ENCODE measurements at places on chromosomes 6 and 20.

GRCh38 chr6:3796719-3797041 lies 45.2 kb upstream of the PXDC1 start:
- H3K27ac ChIP-seq: peak overlapping the region; percentile 70
- H3K36me3 ChIP-seq: no peaks in the 10 kb centered on the region
- peaks cover 37% of the 10 kb centered on the region for H3K4me1 ChIP-seq
- no peak overlapping the region for H3K4me3 ChIP-seq
- no peaks in the 10 kb centered on the region for H3K27me3 ChIP-seq

DNA sequence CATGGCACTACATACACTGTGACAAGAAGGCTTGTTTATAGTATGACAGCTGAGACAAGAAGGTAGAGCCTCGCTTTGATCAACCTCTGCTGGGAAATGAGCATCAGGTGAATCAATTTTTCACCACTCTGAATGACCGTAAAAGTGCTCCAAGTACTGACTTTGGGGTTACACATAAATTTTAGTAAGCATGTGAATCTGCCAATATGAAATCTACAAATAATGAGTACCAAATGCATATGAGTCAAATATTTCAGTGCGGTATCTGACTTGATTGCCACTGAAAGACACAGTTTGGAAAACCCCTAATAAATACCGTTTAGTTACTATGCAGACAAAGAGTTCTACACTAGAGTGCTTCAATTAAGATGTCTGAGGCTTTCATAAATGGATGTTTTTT lies 77.8 kb downstream of the ATG5 start:
- H3K36me3 ChIP-seq: peaks cover 19% of the 10 kb centered on the region
- H3K4me3 ChIP-seq: no peak overlapping the region
- no peaks in the 10 kb centered on the region for H3K4me1 ChIP-seq
- H3K27ac ChIP-seq: no peak overlapping the region
- H3K27me3 ChIP-seq: no peaks in the 10 kb centered on the region
- no peak for DNase-seq

- no peak for DNase-seq
- no peaks in the 10 kb centered on the region for H3K36me3 ChIP-seq
- no peaks in the 10 kb centered on the region for H3K4me1 ChIP-seq
- no peak overlapping the region for H3K4me3 ChIP-seq
- H3K27me3 ChIP-seq: no peaks in the 10 kb centered on the region
Measured at GRCh38 chr6:135811170-135811569, 40.3 kb upstream of the PDE7B start.

DNA sequence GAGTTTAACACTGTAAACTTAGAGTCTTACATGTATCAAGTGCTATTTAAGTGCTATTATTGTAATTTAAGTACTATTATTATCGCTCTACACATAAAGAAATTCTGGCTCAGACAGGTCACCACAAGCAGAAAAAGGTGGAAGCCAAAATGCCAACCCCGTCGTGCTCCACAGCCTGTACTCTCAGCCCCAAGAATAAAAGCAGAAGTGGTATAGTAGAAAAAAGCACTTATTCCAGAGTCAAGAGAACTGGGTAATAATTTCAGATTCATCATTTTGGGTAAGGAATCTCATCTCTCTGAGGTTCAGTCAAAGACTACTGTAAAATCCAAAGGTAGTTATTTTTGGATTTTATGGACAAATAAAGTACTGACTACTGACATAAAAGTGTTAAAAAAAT lies 943 bp downstream of the ZUP1 start:
- H3K27me3 ChIP-seq: no peaks in the 10 kb centered on the region
- peak overlapping the region; percentile 80 for H3K27ac ChIP-seq
- H3K36me3 ChIP-seq: no peaks in the 10 kb centered on the region
- DNase-seq: no peak

- H3K27ac ChIP-seq: peak overlapping the region; percentile 84
- peak overlapping the region; percentile 73 for H3K4me3 ChIP-seq
- DNase-seq: no peak
- peaks cover 37% of the 10 kb centered on the region for H3K4me1 ChIP-seq
Measured at GRCh38 chr6:12956991-12957320, 240.4 kb downstream of the PHACTR1 start.

DNA sequence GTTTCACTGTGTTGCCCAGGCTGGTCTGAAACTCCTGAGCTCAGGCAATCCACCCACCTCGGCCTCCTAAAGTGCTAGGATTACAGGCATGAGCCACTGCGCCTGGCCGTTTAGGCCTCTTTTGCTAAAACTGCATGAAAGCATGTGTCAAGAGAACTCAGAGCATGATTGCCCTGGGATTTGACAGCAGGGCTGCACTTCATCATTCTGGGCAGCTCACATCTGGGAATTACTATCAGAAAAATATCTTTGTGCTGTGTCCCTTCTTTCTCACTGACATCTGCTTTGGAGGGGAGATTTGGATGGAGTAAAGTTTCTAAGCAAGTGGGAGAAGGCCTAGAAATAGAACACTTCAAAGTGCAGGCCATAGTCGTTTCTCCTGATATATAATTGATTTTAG lies 59.6 kb upstream of the EIF2S2 start:
- DNase-seq: no peak
- no peaks in the 10 kb centered on the region for H3K4me1 ChIP-seq
- H3K27me3 ChIP-seq: no peaks in the 10 kb centered on the region
- no peaks in the 10 kb centered on the region for H3K36me3 ChIP-seq

DNA sequence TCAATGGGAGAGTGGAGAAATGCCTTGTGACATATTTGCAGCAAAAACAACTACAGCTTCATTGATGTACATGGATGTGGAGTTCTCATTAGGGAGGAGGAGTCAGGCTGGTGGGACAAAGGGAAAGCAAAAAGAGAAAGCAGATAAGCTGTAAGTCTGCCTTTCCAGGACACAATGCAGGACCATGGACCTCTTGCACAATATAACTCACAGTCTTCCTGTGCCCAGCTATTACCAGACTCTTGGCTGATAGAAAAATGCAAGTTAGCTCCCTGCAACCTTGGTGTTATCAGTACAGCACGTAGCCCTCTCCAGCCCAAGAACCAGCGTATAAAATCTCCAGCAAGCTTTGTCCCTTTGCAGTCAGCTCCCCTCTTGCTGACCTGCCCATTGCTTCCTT lies 232.3 kb downstream of the NFATC2 start:
- peaks cover 7% of the 10 kb centered on the region for H3K4me1 ChIP-seq
- no peak for DNase-seq
- no peaks in the 10 kb centered on the region for H3K36me3 ChIP-seq
- H3K27me3 ChIP-seq: peaks cover 14% of the 10 kb centered on the region
- H3K27ac ChIP-seq: no peak overlapping the region

DNA sequence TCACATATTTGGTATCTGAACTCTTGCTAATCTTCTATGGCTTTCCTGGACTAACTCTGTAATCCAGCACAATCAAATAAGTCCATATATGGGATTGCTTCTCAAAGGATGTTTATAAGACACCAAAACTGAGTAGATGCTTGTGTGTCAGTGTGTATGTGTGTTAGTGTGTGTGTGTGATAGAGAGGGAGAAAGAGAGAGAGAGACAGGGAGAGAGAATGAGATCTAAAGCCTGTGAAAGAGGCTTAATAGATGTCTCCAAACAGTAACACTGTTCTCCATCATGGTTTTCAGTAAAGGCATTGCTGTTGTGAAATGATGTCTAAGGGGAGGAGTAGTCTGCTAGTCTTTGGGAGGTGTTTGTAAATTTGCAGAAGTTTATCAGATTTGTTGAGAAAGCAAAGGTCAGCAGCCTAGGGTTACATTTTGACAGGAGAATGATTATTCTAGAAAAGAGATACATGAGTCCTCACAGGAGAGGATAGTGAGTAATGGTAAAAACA lies 73.9 kb upstream of the MLIP start:
- DNase-seq: no peak
- no peak overlapping the region for H3K27ac ChIP-seq
- no peak overlapping the region for H3K4me3 ChIP-seq
- no peaks in the 10 kb centered on the region for H3K27me3 ChIP-seq
- H3K4me1 ChIP-seq: no peaks in the 10 kb centered on the region

GRCh38 chr20:43938017-43938655 lies 23.5 kb downstream of the TOX2 start:
- no peaks in the 10 kb centered on the region for H3K36me3 ChIP-seq
- no peaks in the 10 kb centered on the region for H3K27me3 ChIP-seq
- H3K27ac ChIP-seq: no peak overlapping the region
- no peak overlapping the region for H3K4me3 ChIP-seq
- no peak for DNase-seq

DNA sequence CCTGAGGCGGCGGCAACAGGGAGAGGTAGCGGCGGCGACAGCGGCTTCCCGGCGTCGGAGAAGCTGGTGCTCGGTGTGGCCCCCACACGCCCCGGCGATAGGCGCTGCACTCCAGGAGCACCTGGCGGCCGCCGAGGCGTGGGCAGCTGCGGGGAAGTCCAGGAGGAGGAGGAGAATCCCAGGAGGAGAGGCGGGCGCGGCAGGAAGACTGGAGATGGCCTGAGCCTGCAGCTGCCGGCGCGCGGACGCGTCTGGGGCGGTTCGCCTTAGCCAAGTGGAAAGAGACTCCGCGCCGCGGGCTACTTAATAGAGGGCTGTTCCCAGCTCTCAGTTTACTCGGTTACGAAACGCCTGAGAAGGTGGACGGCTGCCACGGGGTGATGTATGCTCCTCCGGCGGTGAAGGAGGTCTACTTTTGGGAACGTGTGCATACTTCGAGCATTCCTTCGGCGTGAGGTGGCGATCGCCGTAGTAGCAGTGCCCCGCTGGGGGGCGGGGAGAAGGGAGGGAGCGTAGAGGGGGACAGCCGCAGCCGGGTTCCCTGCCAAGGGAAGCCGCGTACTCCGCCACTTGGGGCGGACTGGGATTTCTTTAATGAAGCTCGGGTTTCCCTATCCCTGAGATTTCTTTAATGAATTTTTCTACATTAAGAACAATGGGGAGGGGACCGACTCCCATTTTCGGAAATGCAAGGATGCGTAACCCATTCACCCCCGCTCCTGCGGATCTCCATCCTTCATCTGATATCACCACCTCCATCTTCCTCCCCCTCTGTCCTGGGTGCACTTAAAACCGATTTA lies at the start of gene COL12A1:
COL12A1 (minus strand) TSS at position 278 of the 800 bp plus-strand sequence. CDS start 3,261 bp downstream, outside the sequence.
- peak; percentile 93 for DNase-seq
- H3K36me3 ChIP-seq: no peaks in the 10 kb centered on the region
- peaks cover 64% of the 10 kb centered on the region for H3K27me3 ChIP-seq
- H3K27ac ChIP-seq: peak within 1 kb of the TSS; percentile 69
- peak within 1 kb of the TSS; percentile 57 for H3K4me3 ChIP-seq

GRCh38 chr6:120378582-120379220 lies 955.6 kb downstream of the TBC1D32 start:
- no peaks in the 10 kb centered on the region for H3K36me3 ChIP-seq
- H3K27ac ChIP-seq: no peak overlapping the region
- H3K27me3 ChIP-seq: no peaks in the 10 kb centered on the region
- DNase-seq: no peak

GRCh38 chr20:42701948-42702347 lies 487.8 kb downstream of the PTPRT start:
- no peaks in the 10 kb centered on the region for H3K36me3 ChIP-seq
- H3K4me3 ChIP-seq: no peak overlapping the region
- H3K27ac ChIP-seq: no peak overlapping the region
- no peaks in the 10 kb centered on the region for H3K4me1 ChIP-seq
- H3K27me3 ChIP-seq: peaks cover under 1% of the 10 kb centered on the region

- no peak for DNase-seq
- H3K4me3 ChIP-seq: no peak overlapping the region
- no peaks in the 10 kb centered on the region for H3K36me3 ChIP-seq
- H3K4me1 ChIP-seq: no peaks in the 10 kb centered on the region
Measured at GRCh38 chr20:8547035-8547650, 415.1 kb downstream of the PLCB1 start.

All from lower lobe of right lung (tissue), 2 donors.